ENCODE measurements at places on chromosomes 16 and 17. TPM values are rescaled to one million over a fixed set of nuclear protein-coding genes. Genes with fewer than 3 reads are reported as not detected.
A peak's percentile ranks its signal among the peaks of the same experiment; 100 is the strongest.

HIGD1B gene
- total RNA-seq, result 2.0 TPM

RANBP10 gene
- 8.3 TPM for total RNA-seq

DNA sequence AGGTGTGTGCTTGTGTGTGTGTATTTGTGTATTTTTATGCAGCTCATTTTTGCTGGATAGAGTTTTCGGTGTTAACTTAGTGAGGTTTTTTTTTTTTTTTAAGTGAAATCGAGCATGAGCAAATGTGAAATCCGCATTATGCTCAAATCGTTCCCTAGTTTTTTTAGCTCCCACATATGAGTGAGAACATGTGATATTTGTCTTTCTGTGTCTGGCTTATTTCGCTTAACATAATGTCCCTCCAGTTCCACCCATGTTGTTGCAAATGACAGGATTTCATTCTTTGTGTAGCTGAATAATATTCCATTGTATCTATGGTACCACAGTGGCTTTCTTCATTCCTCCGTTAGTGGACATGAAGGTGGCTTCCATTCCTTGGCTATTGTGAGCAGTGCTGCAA, 1103.3 kb upstream of the EEF2KMT start:
- DNase-seq, result no peak

DNA sequence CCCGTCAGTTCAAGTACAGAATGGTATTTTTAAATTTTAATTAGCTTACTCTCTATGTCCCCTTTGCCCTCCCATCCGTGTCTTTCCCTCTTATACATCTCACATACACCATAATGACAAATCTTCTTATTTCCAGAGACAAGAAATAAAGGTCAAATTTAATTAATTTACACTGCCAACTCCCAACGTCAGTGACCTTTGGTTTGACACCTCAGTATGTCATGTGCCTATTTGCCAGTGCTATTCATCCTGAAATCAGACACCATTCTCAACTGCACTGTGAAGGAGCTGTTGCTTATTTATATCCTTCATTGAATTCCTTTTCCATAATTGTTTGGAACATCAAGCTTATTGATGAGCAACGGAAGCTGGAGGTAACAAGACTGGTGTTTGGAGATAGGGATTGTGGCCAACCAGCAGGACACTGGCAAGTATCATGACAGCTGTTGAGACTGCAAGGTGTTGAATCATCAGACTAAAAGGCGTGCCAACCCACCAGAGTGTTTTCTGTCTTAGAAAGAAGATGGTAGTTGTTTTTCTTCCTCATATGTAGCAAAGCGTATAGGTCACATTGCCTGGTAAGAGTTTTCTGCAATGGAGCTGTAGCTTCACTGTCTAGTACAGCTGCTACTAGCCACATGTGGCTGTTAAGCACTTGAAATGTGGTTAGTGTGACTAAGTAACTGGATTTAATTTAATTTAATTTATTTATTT, 12.5 kb downstream of the CALCOCO2 start:
- no peak for DNase-seq

DNA sequence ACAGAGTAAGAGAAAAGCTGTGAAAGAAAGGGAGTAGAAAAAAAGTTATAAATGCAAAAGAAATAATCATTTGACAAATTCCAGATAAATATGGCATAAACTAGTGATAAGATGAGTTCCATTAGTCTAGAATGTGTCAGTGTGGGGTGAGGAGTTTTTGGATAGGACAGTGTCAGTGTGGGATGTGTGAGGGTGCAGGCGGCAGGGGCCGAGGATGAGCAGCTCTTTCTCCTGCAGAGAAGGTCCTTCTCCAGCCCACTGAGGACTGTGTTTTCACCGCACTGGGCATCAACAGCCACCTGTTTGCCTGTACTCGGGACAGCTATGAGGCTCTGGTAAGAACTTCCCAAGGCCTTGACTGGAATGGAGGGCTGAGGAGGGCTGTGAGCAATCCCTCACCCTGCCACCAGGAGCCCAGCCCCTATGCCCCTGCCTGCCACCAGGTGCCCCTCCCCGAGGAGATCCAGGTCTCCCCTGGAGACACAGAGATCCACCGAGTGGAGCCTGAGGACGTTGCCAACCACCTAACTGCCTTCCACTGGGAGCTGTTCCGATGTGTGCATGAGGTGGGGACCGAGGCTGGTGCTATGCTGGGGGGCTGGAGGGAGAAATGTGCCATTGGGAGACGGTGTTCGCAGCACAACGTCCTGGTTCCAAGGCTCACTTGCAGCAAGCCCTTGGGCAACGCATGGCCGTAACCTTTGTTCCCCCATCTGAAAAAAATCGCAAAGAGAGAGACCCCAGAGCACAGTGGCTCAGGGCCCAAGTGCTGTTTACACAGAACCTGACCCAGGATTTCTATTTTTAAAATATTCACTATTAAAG, 13.1 kb downstream of the RAPGEFL1 start:
- no peak for DNase-seq

DNA sequence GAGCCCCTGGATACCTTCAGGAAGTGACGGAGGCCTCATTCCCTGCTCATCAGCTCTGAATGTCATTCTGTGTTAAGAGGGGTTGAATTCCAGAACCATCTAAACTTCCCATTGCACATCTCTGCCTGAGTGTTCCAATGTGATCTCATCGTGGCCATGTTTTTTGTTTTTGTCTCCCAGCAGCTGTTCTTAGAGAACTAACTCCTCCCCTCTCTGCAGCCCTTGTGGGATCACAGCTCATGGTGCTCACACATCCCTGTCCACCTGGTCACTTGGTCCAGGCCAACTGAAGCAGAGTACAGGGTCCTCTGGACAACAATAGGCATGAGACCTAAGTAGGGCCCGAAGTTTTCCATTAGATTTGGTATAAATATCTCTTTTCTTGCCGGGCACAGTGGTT, 6.0 kb upstream of the SYT17 start:
- no peak for DNase-seq

GRCh38 chr16:74874123-74874522, 99.5 kb upstream of the FA2H start:
- no peak for DNase-seq

- peak; percentile 43 for DNase-seq
Observed at GRCh38 chr17:68613739-68614298, 12.7 kb upstream of the FAM20A start.

GRCh38 chr17:79461041-79461440, 149.8 kb downstream of the RBFOX3 start:
- DNase-seq, result no peak

GRCh38 chr17:60902399-60902798, 224.7 kb downstream of the BCAS3 start:
- DNase-seq, result no peak

- DNase-seq, result no peak
Observed at GRCh38 chr16:80599466-80599865, 58.7 kb downstream of the DYNLRB2 start.

GRCh38 chr17:46949291-46950174, 26.6 kb downstream of the GOSR2 start:
- DNase-seq, result no peak

- DNase-seq, result no peak
Observed at GRCh38 chr17:67517325-67517724, 140.2 kb downstream of the PITPNC1 start.

- peak; percentile 67 for DNase-seq
Observed at GRCh38 chr16:51151435-51151960, 428 bp upstream of the SALL1 start.

All from ovary (tissue), 10 donors.